Sigmoid colon (tissue), 7 donors: ENCODE measurements at places on chromosomes 1 and 21. TPM values are rescaled to one million over a fixed set of nuclear protein-coding genes. Genes with fewer than 3 reads are reported as not detected.

CD48 gene
- 4.5 TPM for total RNA-seq

EVA1C gene
- 32.1 TPM for total RNA-seq

PRKAB2 gene
- total RNA-seq: 38.2 TPM

OR10Z1 gene
- not detected for total RNA-seq

PBX1 gene
- total RNA-seq: 168 TPM

NOL9 gene
- total RNA-seq: 29.6 TPM

SPRR3 gene
- not detected for total RNA-seq

SLC9C2 gene
- total RNA-seq: not detected

HES2 gene
- total RNA-seq: not detected

LCE7A gene
- not detected for total RNA-seq

ZZZ3 gene
- total RNA-seq: 69.4 TPM

CASQ1 gene
- total RNA-seq: 0.66 TPM

- no peak overlapping the region for H3K4me3 ChIP-seq
- H3K4me1 ChIP-seq: peaks cover 32% of the 10 kb centered on the region
- no peak for DNase-seq
- H3K27me3 ChIP-seq: no peaks in the 10 kb centered on the region
These were observed 15.1 kb downstream of the SH2D2A start for GRCh38 chr1:156801409-156802121.

DNA sequence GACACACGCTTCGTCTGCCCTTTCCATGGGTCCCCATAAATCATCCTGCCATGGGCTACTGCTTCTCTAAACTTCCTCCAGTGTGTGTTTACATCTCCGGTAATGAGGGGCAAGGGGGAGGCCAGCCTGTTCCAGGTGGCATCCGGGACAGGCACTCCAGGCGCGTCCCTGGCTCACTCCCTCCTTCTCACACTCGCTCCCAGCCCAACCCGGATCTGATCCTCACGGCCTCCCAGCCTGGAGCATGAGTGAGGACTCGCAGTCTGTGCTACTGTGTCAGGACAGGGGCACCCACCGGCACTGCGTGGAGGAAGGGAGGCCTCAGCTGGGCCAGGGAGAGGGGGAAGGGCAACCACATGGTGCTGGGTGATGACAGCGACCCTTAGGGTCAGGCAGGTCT lies 225.4 kb downstream of the TRABD2B start:
- DNase-seq: no peak
- peaks cover 7% of the 10 kb centered on the region for H3K4me1 ChIP-seq
- H3K36me3 ChIP-seq: no peaks in the 10 kb centered on the region
- no peak overlapping the region for H3K27ac ChIP-seq
- no peak overlapping the region for H3K4me3 ChIP-seq
- H3K27me3 ChIP-seq: no peaks in the 10 kb centered on the region

GRCh38 chr1:208004851-208005250 lies 93.9 kb upstream of the CD34 start:
- no peaks in the 10 kb centered on the region for H3K36me3 ChIP-seq
- H3K4me1 ChIP-seq: no peaks in the 10 kb centered on the region
- H3K4me3 ChIP-seq: no peak overlapping the region
- no peak for DNase-seq
- H3K27me3 ChIP-seq: no peaks in the 10 kb centered on the region

GRCh38 chr1:188006354-188006753 lies 1177.6 kb downstream of the PLA2G4A start:
- no peaks in the 10 kb centered on the region for H3K4me1 ChIP-seq
- no peaks in the 10 kb centered on the region for H3K36me3 ChIP-seq
- H3K27ac ChIP-seq: no peak overlapping the region
- DNase-seq: no peak
- H3K27me3 ChIP-seq: no peaks in the 10 kb centered on the region

GRCh38 chr1:27504588-27505419 lies 14.8 kb upstream of the WASF2 start:
- H3K4me1 ChIP-seq: peaks cover 28% of the 10 kb centered on the region
- peak overlapping the region; percentile 90 for H3K27ac ChIP-seq
- DNase-seq: peak; percentile 91
- H3K36me3 ChIP-seq: no peaks in the 10 kb centered on the region

DNA sequence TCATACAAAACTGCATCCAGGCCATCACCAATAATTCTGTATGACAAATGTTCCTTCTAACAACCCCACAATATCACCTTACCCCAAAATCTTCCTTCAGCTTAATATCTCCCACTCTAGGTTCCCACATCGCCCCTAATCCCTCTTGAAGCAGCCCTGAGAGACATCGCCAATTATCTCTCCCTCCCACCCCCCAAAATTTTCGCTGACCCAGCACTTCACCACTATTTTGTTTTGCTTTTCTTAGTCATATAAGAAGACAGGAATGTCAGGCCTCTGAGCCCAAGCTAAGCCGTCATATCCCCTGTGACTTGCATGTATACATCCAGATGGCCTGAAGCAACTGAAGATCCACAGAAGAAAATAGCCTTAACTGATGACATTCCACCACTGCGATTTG lies 126.3 kb downstream of the ADGRL4 start:
- no peak overlapping the region for H3K27ac ChIP-seq
- no peaks in the 10 kb centered on the region for H3K4me1 ChIP-seq
- no peaks in the 10 kb centered on the region for H3K27me3 ChIP-seq
- H3K36me3 ChIP-seq: no peaks in the 10 kb centered on the region
- no peak for DNase-seq
- no peak overlapping the region for H3K4me3 ChIP-seq

DNA sequence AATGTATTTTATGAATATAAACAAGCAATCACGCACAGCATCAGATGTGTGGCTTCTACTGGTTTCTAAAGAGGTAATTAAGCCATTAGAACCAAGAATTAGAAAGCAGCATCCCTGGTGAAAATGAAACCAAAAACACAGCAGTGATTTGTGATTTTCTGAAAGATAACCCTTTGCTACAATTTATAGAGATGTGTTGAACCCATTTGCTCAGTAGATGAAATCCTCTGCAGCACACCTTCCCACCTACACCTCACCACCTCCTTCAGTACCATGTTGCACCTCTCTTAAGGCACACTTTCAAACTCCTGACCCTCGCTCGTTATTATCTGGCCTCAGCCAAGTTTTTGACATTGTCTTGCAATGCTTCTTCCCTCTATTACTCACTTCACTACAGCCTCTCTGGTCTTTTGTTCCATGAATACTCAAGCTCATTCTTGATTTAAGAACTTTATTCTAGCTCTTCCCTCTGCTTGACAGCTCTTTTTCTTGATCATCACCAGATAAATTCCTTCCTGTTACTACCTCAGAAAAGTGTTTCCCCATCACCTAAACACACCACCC lies 38.6 kb downstream of the NSL1 start:
- peak overlapping the region; percentile 28 for H3K4me3 ChIP-seq
- H3K27ac ChIP-seq: peak overlapping the region; percentile 45
- no peaks in the 10 kb centered on the region for H3K4me1 ChIP-seq
- no peaks in the 10 kb centered on the region for H3K27me3 ChIP-seq

DNA sequence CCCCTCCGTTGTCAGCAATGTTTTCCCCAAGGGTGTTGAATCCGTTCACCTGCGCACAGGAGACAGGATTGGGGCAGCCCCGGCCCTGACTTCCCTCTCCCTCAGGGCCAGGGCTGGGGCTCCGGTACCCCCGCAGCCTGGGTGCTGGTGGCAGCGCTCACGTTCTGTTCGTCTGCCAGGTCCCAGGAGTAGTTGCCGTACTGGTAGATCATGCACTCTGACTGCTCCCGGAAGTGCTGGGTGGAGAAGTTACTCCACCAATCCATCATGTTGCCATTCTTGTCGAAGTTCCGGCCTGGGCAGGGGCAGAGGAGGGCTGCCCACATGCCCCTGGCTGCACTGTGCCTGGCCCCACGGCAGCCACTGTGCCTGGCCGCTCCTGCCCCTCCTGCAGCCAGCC lies 6.1 kb downstream of the PRXL2B start:
- H3K4me3 ChIP-seq: no peak overlapping the region
- peaks cover 27% of the 10 kb centered on the region for H3K27me3 ChIP-seq
- no peaks in the 10 kb centered on the region for H3K36me3 ChIP-seq

- peaks cover 7% of the 10 kb centered on the region for H3K4me1 ChIP-seq
- H3K27me3 ChIP-seq: no peaks in the 10 kb centered on the region
- H3K4me3 ChIP-seq: no peak overlapping the region
These were observed 185.8 kb downstream of the CHRM3 start for GRCh38 chr1:239572183-239572582.

- H3K27ac ChIP-seq: no peak overlapping the region
- no peaks in the 10 kb centered on the region for H3K36me3 ChIP-seq
- no peak for DNase-seq
- no peak overlapping the region for H3K4me3 ChIP-seq
- H3K4me1 ChIP-seq: peaks cover 13% of the 10 kb centered on the region
- H3K27me3 ChIP-seq: no peaks in the 10 kb centered on the region
These were observed 35.3 kb upstream of the DNASE2B start for GRCh38 chr1:84363019-84363418.

- no peaks in the 10 kb centered on the region for H3K4me1 ChIP-seq
- no peak overlapping the region for H3K4me3 ChIP-seq
- peaks cover 43% of the 10 kb centered on the region for H3K36me3 ChIP-seq
- DNase-seq: peak; percentile 75
- H3K27ac ChIP-seq: peak overlapping the region; percentile 15
These were observed 19.2 kb upstream of the EVA1B start for GRCh38 chr1:36342426-36343185.

DNA sequence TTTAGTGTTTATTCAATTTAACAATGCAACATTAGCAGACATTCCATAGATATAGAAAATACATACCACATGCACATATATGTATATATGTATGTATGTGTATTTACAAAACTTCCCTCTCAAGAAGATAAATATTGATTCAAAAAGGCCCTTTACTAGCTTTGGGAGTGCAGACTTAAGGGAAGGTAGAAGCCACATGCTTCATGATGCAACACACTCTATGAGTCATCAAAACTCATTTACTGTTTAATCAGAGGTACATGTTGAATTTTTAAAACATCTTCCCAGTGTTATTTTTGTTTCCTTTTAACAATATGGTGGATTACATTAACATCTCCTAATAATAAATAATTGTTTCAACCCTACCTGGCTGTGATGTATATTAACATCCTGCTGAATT lies 61.4 kb upstream of the KIRREL1 start:
- no peaks in the 10 kb centered on the region for H3K27me3 ChIP-seq
- H3K27ac ChIP-seq: no peak overlapping the region
- H3K36me3 ChIP-seq: no peaks in the 10 kb centered on the region
- DNase-seq: no peak
- H3K4me3 ChIP-seq: no peak overlapping the region

GRCh38 chr1:197312163-197312562 lies 44.1 kb downstream of the CRB1 start:
- no peak for DNase-seq
- no peaks in the 10 kb centered on the region for H3K36me3 ChIP-seq
- no peaks in the 10 kb centered on the region for H3K4me1 ChIP-seq

GRCh38 chr21:37227071-37228002 lies 39.8 kb downstream of the VPS26C start:
- peaks cover 67% of the 10 kb centered on the region for H3K36me3 ChIP-seq
- DNase-seq: no peak
- H3K27me3 ChIP-seq: no peaks in the 10 kb centered on the region
- no peak overlapping the region for H3K4me3 ChIP-seq
- H3K27ac ChIP-seq: no peak overlapping the region
- H3K4me1 ChIP-seq: no peaks in the 10 kb centered on the region
